ENCODE measurements at places on chromosomes 2 and 18.

DNA sequence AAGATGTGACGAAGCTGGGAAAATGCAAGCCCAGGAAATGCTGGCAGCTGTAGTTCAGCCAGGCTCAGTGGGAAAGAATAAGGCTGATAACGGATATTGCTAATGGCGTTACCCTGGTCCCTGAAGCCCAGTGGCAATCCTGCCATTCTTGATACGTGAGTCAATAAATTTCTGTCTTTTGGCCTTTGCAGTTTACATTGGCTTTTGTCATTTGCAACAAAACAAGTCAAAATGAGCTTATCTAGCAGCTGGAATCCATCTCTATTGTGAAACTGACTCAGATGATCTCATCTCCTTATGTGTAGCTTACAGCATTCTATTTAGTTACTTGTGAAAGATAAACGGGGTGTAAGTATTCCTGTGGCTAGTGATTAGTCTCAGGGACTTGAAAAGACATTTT, 43.8 kb downstream of the ARL6IP6 start:
- DNase-seq: no peak

DNA sequence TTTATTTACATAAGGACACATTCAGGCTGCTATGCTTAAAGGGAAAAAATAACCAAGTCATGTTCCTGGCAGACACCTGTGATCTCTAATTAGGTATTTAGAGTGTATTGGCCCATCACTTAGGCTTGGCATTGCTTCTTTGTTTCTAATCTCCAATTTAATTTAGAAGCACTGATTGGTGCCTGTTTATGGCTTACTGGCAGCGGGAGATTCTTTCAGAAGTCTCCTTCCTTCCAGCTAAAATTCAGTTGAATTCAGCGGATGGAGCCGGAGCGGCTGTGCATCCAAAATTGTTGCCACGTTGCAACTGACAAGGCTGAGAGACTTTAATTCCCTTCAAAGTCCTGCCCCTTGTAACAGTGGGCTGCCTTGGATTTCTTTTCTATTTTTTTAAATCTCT, 66.5 kb downstream of the VWA3B start:
- no peak for DNase-seq

DNA sequence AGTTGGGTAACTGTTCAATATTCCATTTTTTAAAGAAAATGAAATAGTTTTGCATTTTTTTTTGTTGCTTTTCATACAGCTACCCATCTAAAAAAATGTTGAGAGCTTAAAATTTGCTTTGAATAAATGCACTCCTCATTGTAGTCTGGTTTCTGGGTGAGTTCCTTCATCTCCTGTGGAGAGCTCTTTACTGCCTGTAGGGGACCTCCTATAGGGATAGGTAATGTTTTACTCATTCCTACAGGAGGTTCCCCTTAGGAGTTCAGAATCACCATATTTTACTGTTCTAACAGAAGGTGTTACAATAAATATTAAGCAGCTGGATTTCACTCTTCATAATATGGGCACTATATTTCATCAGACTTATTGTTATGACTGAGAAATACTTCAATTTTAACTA, 947.3 kb upstream of the CRIM1 start:
- DNase-seq: no peak

GRCh38 chr2:229800997-229801754, 86.8 kb upstream of the DNER start:
- DNase-seq: peak; percentile 38

DNA sequence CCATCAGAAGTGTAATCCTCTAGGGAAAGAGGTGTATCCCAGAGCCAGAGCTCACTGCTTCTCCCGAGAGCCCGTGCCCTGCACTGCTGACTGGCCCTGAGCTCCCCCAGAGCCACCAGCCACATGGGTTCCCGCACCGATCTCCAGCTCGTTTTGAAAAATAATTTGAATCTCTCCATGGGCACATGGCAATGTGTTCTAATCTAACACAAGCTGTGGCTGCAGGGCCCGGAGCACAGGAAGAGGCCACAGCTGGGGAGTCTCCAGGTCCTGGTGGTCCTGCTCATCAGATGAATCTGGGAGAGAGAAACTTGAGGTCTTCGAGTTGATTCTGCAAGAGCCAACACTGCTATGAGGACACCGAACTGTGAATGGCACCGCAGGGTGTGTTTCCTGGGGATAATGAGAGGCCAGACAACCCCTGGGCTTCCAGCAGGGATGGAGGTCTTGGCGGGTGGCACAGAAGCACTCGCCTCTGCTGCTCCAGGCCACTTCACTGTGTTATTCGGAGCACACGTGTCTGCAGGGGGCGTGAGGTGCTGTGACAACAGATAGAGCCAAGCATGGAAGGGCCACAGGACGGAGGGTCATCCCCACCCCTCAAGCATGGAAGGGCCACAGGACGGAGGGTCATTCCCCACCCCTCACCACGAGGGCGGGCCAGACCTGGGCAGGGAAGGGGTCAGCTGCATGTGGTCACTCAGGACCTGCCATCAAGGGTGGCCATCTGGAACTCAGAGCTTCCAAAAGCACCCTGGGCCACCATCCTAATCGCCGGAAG, 196.8 kb downstream of the NDUFA10 start:
- no peak for DNase-seq

GRCh38 chr2:11094021-11094810, 61.1 kb upstream of the SLC66A3 start:
- DNase-seq: no peak

DNA sequence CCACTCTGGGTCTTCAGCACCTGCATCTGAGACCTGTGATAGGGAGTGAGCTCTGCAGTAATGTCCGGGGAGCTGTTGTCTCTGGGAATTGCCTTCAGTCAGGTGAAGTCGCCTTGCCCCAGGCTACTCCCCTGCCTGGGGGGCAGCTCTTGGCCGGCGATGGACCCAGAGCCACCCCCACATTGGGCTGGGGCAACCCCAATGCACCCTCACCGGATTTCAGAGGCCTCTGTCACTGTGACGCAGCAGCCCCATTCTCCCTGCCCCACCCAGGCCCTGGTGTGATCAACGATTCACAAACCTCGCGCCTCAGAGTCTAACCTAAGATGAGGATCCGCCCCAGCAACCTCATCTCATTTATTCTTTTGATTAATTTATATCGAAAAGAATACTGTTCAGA, 303.6 kb downstream of the NDUFA10 start:
- DNase-seq: no peak

DNA sequence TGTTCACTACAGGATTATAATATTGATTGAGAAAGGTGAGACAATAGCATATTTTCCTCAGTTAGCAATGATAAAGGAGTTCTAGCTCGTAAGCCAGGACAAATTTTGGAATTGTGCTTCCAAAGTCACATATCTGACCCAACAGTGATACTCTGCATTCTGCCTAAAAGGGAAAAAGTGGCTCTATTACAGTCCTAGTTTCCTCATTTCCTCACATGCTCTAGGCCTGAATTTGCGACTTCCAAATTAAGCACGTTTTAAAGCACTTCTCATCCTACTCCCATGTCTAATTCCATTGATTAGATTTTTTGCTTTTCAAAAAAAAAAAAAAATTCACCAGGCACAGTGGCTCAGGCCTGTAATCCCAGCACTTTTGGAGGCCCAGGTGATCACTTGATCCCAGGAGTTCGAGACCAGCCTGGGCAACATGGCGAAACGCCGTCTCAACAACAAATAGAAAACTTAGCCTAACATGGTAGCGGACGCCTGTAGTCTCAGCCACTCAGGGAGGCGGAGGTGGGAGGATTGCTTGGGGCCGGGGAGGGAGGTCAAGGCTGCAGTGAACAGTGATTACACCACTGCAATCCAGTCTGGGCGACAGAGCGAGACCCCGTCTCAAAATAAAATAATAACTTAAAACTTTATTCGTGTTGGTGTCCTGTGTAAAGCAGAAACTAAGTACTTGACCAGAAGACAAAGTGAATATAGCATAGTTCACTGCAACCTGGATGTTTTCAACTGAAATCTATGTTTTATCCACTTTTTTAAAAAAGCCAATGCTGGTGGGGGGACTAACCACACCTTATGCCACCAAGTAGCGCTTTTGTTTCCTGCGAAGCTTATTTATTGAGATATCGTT, 1.5 kb downstream of the ESCO1 start:
- no peak for DNase-seq

GRCh38 chr2:226031647-226032501, 632.4 kb downstream of the NYAP2 start:
- DNase-seq: no peak

DNA sequence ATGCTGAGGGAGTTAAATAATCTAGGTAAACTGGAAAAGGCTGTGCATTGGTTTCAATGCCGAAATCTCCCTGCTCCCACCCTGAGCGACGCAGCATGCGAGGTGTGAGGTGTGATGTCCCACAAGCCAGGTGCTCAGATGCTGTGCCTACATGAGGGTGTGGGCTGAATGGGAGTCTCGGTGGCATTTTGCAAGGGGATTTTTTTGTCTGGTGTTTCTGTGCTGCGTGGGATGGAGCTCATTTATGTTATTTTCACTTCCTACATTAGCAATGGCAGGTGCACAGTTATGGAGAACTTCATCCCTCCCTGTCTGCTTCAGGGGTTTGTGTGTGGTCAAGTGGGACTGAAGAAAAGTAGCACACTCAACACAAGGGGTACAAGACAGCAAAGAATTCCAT, 110.2 kb upstream of the CCDC68 start:
- no peak for DNase-seq

GRCh38 chr2:137957033-137957432, 7.2 kb upstream of the HNMT start:
- no peak for DNase-seq

DNA sequence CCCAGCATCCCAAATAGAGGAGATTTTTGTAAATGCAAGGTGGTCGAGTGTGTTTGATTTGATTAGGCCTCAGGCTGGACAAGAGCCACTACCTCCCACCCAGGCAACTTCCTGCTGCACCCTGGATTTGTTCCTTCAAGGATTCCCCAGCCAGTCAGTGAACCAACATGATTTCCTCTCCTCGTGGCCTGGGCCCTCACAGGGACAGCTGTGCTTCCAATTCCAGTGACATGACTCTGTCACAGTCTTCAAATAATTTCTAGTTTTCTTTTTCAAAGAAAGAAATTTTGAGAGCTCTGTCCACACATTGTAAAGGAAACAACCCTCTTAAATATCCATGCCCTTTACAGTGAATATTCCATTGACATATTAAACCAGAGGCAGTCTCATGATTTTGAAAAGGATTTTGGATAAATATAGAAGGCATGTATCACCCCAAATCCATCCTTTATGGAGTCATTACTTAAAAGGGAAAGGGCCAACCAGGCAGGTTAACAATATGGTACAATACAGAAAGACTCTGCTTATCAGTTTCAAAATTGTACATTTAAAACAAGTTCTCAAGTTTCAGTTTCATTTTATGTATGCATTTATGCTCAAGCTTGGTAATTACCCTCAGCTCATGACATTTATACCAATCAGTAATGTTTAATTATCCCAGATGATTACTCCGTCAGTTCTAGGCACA, 121.3 kb upstream of the FOSL2 start:
- DNase-seq: no peak

GRCh38 chr2:20507166-20507692, 60.4 kb downstream of the RHOB start:
- DNase-seq: no peak

GRCh38 chr18:23113576-23113975, 21.7 kb upstream of the CABLES1 start:
- no peak for DNase-seq

All from stimulated activated CD8-positive, alpha-beta memory T cell treated with anti-CD3 and anti-CD28 coated beads, Interleukin-4, amount 100 ng/mL, for 4 hours (primary cell).